Activated CD4-positive, alpha-beta T cell treated with anti-CD3 and anti-CD28 coated beads, Interleukin-2, Interleukin-6, amounts not matched to agents 100 ng/mL and 50 ng/mL, durations not matched to agents 16 hours and 8 hours (primary cell): ENCODE measurements at places on chromosomes 16 and 17.

DNA sequence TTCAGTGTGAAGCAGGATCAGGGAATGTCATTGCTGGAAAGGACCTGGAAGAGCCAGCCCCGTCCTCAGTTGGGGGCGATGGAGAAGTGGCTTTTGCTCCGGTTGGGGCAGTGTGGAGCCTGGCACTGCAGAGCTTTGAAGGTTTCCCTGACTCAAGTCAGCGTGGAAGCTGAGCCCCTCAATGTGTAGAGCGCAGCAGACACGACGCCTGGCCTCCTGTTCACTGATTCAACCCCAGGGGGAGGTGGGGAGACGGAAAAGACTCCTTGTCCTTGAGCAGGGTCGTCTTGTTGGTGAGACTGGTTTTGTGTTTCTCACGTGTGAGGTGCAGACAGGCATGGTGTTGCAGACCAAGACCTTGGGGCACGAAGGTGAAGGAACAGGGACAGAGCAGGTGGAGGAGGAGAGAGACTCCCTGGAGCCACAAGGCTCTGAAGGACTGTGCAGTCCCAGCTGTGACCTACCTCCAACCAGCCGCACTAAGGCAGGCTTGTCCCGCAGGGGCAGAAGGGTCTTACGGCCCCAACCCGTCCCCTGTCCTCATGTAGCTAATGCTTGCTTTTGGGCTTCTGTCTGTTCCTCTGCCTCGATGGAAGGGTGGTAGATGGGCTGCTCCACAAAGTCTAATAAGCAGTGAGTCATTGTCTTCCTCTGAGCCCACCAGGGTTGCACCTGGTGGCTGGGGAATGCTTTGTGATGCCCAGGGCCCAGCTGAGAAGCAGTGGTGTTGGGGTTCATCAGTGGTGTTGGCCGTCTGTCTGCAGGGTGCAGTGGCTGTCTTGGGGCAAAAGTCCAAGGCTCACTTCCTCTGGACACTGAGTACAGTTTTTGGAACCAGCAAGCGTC is 47.8 kb downstream of the MPRIP start:
- DNase-seq = no peak

DNA sequence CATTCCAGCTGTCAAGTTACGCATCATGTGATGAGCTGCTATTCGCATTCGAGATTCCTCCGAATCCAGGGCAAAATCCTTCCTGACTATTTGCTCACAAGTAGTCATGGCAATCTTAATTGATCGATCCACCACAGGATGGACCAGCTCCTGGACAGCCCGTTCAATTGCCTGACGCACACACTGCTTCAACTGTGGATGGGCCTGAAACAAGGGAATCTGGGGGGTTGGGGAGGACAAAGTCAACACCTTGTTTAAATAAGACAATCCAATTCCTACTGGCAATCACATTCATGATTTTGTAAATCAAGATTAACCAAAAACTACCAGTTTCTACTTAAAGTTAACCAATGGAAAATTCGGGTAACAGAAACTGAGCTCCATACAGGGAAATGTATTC is 28.4 kb downstream of the SETD6 start:
- no peak for DNase-seq

GRCh38 chr17:50538549-50539410 is 6.2 kb downstream of the EPN3 start:
- DNase-seq = no peak

GRCh38 chr16:27313422-27314160 is at the start of gene IL4R:
Gene IL4R (plus strand): TSS chr16:27313974. CDS start chr16:27340204, 26,230 bp downstream.
- peak; percentile 62 for DNase-seq

- no peak for DNase-seq
Measured at GRCh38 chr16:69799611-69800031, 37.5 kb downstream of the WWP2 start.

DNA sequence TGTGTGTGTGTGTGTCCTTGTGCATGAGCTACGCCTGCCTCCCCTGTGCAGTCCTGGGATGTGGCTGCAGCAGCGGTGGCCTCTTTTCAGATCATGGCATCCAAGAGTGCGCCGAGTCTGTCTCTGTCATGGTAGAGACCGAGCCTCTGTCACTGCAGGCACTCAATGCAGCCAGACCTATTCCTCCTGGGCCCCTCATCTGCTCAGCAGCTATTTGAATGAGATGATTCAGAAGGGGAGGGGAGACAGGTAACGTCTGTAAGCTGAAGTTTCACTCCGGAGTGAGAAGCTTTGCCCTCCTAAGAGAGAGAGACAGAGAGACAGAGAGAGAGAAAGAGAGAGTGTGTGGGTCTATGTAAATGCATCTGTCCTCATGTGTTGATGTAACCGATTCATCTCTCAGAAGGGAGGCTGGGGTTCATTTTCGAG is 22.5 kb downstream of the STAT5A start:
- peak; percentile 50 for DNase-seq

- peak; percentile 21 for DNase-seq
Measured at GRCh38 chr16:46830417-46830901, 521 bp downstream of the C16orf87 start.

- no peak for DNase-seq
Measured at GRCh38 chr16:27799896-27800295, 250.0 kb downstream of the KATNIP start.

GRCh38 chr17:36705874-36706731 is 104.7 kb downstream of the MRM1 start:
- peak; percentile 65 for DNase-seq

DNA sequence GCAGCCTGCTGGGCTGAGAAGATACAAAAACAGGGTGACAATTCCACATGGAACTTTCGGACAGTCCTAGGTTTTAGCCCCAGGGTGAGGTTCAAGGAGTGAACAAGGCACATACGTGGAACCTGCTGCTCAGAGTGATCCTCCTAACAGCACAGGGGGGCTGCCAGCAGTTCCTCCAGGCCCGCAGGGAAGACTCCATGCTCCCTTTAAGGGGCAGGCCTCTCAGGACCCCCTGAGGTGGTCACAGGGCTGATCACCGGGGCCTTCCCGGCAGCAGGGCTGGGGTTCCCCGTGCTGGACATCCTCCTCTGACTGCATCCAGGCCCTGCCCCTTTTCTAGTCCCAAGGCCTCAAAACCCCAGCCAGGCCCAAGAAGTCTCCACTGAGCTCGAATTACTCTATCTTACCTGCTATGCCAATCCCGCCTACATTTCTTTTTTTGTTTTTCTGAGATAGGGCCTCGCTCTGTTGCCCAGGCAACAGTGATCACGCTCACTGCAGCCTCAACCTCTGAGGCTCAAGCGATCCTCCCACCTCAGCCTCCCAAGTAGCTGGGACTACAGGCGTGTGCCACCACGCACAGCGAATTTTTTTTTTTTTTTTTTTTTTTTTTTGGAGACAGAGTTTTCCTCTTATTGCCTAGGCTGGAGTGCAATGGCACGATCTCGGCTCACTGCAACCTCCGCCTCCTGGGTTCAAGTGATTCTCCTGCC is 10.4 kb downstream of the CANT1 start:
- DNase-seq = no peak

DNA sequence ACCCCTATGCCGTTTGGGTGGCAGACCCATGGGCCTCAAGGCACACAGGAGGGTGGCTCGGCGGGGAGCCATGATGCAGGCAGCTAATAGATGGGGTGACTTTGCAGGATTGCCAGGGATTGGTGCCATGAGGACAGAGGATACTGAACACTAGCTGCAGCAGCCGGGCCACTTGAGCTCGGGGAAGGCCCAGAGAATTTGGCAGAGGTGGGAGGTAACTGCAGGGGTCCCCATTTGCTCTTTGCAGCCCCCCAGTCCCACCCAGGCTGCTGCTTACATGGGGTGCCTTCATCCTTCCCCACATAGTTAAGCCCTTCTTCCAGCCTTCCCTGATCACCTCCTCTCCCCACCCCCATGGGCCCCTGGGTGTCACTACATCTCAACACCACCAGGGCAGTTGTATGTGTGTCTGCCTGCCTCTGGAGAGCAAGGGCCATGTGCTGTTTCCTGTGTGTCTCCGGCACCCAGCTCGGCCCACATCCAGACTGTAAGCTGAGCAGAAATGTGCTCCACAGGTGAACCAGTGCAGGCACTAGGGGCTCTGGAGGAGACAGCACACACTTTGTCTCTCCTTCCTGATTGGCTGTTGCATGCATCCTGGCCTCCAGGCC is 52.0 kb downstream of the SREBF1 start:
- peak; percentile 26 for DNase-seq

- DNase-seq = no peak
Measured at GRCh38 chr17:42179911-42180410, 981 bp downstream of the KCNH4 start.
